Caco-2 (cell line): ENCODE measurements at places on chromosomes 6 and 20.

DNA sequence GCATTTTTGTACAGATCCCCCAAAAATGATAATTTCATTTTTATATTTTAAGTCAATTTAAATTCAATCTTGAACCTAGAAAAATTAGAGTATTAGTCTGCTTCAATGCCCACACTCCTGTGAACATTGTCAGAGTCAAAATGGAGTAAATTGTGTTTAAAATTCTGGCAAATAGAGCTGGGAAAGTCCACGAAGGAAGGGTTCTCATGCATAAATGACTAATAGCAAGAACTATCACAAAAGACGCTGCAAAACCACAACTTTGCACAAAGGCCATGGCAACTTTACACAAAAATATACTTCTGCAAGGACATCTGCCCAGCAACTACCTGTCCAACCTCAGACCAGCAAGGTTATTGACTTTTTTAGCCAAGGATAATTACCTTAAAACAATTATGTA lies 203.2 kb upstream of the SMLR1 start:
- DNase-seq = no peak

DNA sequence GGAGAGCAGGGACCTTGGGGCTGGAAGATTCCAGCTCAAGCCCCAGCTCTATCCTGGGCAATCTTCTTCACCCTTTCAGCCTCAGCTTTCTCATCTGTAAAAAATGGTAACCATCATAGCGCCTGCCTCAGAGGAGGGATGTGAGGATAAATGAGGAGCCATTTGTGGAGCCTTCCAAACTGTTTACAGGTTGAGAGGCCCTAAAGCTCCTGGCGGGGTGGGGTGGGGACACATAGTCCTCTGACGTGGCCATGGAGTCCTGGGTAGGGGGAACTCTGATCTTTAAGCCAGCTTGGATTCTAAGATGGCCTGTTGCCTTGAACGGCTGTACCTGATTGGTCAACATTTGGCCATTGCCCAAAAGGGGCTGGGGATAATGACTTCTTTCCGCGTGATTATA lies 111.1 kb downstream of the TOX2 start:
- DNase-seq = peak; percentile 30

GRCh38 chr6:17202526-17202925 lies 78.6 kb upstream of the RBM24 start:
- no peak for DNase-seq

DNA sequence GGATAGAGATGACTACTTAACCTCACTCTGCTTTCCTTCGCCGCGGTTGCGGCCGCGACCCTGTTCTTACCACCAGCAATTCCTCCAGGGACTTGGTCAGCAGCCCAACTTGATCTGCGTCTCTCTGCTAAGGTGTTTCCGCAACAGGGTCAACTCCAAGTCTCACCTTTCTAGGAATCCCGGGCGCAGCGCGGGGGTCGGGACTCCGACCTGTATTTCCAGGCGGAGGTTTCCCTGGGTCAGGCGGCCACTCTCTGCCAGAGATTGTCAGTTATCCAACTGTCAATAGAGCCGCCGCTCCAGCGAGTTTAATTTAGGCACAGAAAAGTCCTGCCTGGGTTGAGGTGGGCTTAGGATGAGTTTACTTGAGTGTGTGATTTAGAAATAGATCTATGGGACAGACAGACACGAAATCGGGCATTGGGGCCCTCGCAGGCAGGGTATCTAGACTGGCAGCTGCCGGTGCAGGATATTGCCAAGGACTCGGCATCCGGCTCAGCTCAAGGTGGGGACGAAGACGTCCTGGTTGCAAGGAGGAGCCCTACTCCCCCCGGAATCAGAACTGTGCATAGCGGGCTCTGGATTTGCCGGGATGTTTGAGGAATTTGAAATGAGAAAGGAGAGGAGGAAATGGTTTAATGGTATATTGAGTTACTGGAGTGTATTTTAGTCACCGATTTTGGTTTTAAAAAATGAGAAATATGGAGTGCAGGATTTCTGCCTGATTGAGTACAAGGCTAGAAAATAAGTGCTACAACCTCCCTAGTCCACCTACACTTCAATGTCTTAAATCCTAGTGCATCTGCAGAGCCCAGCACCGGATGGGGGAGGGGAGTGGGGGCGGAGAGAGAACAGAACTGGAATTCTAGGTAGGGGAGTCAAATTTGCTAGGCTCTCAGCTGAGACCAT lies 23.7 kb downstream of the POM121L2 start:
- peak; percentile 37 for DNase-seq

- no peak for DNase-seq
Measured at GRCh38 chr6:25732468-25733198, 21.9 kb upstream of the SLC17A4 start.

DNA sequence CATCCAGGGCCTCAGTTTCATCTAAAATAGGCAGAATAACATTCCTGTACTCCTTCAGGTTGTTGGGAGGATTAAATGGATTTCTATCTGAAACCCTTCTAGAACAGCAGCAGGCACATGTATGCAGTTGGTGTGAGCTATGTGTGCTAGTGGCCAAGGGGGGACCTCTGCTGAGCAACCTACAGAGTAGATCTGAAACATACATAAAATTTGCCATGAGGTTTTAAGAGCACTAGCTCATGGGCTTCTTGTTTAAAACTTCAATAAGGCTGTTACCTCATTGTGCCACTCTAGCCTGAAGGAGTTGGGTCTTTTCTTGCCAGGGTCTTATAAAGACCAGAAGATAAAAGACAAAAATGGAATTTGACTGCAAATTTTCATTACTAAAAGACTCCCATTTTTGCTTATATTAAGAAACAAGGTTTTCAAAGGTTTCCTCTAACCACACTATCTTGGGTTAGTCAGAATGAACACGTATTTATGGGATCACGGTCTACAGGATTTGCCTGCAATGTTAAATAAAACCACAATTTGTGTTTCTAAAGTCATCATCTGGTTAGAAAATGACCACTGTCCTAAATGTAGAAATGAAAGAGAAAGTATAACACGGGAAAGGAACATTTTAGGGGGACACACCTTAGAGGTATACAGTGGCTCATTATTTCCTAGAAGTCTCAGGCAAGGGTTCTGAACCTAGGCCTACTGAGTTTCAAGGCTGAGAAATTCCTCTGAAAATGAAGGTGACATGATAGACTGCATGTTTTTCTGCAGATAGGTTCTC lies 144.9 kb upstream of the OLIG3 start:
- no peak for DNase-seq

DNA sequence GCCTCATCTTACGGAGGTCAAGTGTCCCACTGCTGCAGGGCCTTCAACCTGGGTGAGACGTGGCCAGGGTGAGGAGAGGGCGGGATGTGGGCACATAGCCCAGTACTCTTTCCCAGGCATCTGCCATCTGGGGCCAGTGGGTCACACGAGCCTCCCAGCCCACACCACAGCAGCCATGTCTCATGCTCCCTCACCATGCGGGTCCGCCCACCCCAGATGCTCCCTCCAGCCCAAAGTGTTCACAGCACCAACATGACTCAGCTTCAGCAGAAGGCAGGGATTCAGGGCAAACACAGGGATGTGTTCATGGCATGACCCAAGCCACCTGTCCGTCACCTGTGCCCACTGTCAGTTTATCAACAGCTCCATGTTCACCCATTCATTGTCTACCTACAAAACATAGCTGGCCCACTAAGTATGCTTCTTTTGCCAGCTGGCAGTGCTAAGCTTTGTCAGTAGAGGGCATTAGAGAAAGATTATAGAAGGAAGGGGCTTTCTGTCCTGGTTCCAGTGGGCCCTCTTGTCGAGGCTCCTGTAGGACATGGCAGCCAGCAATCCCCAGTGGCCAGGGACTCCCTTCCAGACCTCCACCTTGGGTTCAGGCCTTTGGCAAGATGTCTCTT lies 109.2 kb downstream of the FOXF2 start:
- no peak for DNase-seq

- no peak for DNase-seq
Measured at GRCh38 chr6:15048367-15048766, 197.5 kb upstream of the JARID2 start.

DNA sequence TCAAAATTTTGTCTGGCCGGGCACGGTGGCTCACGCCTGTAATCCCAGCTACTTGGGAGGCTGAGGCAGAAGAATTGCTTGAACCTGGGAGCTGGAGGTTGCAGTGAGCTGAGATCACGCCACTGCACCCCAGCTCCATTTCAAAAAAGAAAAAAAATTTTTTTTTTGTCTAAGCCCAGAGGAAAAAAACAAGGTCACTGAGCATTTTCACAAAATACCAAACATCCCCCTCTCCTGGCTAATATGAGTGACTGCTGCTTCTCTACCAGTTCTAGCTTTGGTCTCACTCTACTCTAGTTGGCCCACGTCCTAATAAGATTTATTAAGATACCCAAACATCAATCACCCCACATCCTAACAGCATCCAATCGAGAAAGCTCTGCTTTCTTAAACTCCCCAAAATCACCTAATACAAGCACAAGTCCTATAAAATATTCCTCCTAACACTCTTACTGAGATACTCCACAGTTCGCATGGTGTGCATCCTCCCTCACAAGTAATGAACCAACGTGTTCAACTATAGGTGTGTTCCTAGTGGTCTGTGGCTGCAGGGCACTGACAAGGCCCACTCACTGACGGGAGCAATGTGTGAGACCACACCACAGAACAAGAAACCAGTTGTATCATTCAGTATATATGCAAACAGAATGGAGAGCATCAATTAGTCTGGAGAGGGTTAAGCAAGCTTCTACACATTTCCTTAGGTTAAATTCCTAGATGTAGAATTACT lies 64.2 kb downstream of the FKBP5 start:
- DNase-seq = no peak

- no peak for DNase-seq
Measured at GRCh38 chr6:151128763-151129370, 110.9 kb upstream of the AKAP12 start.

DNA sequence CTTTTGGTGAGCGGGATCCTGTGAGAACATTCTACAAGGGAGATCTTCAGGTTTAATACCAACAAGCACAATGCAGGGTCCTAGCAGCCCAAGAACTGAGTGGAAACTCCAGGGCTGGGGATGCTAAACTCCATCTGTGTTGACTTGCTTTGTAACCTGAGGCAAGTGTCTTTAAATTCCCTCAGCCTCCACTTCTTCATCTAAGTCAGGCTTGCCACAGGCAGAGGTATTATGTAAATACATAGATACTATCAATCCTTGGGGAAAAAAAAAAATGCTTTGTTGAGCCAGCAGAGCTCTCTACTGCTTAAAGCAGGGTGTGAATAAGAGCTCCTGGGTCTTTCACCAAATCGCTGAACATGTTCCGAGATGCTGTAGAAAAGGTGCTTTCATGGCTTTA lies 114.2 kb upstream of the PHACTR1 start:
- DNase-seq = no peak

GRCh38 chr6:63441266-63441956 lies 121.6 kb upstream of the LGSN start:
- peak; percentile 85 for DNase-seq

DNA sequence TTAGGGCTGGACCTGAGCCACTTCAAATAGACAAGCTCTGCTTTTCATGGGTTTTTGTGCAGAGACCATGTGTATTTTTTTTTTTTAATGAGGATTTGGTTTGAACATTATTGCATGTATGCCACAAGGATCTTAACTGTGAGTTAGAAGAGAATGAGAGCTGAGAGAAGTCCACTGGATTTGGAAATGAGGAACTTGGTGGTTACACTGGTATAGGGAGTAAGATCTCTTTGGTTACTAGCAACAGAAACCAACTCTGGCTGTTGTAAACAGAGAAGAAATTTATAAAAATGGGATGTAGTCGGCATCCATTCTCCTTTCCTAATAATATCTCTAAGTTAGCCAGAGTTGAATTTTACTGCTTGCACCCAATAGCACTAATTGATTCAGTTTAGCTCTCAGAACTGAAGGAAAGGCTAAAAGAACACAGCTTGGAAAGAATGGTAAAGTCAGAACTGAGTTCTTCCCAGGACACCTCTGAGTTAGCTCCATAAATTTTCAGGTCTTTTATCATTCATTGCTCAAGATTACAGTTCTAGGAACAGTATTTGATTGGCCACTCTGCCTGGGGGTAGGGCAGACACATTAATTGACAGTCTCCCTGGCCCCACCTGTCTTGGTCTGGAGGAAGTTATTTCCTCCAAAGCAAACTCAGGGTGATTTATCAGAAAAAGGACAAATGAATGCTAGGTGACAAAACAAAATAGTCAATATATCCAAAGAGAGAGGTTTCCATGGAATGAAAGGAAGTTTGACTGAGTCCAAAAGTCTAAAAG lies 3.9 kb upstream of the WFDC2 start:
- no peak for DNase-seq

GRCh38 chr6:141195251-141195832 lies 937.4 kb upstream of the GJE1 start:
- no peak for DNase-seq

- peak; percentile 40 for DNase-seq
Measured at GRCh38 chr6:150969901-150970300, 104.4 kb downstream of the MTHFD1L start.

DNA sequence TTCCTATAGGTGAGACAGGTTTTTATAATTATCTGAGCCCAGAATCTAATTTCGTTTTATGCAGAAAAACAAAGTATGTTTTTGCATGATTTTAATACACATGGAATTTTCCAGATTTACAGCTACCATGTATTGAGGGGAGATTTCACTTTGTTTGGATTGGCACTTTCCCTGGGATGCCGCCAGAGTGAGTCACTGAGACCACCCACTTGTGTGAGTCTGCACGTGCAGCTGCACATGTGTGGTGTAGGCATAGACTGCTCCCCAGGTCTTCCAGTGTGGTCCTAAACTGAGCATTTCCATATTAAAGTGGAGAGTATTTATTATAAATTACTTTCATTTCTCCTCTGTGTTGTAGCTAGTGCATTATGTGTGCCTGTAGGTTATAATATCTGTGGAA lies 186.8 kb downstream of the UBE3D start:
- no peak for DNase-seq

- DNase-seq = no peak
Measured at GRCh38 chr6:119339941-119340456, 9.6 kb downstream of the MAN1A1 start.

- DNase-seq = no peak
Measured at GRCh38 chr6:144123836-144124235, 26.5 kb upstream of the STX11 start.
